Frontal cortex (tissue), 4 donors: ENCODE measurements at places on chromosomes 1 and 21. TPM values are rescaled to one million over a fixed set of nuclear protein-coding genes. Genes with fewer than 3 reads are reported as not detected.

DNA sequence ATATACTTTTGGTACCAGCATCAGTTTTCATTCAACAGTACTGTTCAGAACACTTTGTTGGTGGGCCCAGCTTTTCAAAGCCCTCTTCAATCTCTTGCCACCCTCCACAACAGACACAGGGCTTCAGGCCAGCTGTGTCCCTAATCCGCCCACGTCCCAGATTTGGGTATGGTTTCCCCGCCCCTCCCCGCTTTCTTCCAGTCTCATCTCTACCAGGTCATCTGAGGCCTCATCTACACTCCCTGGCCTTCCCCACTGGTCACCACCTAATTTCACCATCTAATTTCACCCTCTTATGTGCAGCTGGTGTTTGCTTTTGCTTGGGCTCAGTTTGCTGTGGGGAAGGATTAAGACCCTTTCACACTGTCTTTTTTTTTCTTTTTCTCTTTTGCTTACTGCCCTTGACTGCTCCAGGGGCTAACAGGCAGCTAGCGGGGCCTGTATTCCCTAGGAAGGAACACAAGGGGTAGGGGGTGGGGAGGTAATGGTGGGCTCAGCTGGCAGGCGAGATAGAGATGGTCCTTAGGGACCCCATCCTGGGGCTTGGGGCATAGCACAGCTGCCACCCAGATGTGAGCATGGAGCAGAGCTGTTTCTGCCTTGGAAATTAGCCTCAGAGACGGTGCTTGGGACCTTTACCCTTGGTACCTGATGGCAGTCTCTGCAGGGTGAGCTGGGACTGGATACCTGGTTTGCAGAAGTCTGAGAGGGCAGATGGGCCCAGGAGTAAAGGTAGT is 3.8 kb upstream of the EPB41 start:
- no peak for DNase-seq

DNA sequence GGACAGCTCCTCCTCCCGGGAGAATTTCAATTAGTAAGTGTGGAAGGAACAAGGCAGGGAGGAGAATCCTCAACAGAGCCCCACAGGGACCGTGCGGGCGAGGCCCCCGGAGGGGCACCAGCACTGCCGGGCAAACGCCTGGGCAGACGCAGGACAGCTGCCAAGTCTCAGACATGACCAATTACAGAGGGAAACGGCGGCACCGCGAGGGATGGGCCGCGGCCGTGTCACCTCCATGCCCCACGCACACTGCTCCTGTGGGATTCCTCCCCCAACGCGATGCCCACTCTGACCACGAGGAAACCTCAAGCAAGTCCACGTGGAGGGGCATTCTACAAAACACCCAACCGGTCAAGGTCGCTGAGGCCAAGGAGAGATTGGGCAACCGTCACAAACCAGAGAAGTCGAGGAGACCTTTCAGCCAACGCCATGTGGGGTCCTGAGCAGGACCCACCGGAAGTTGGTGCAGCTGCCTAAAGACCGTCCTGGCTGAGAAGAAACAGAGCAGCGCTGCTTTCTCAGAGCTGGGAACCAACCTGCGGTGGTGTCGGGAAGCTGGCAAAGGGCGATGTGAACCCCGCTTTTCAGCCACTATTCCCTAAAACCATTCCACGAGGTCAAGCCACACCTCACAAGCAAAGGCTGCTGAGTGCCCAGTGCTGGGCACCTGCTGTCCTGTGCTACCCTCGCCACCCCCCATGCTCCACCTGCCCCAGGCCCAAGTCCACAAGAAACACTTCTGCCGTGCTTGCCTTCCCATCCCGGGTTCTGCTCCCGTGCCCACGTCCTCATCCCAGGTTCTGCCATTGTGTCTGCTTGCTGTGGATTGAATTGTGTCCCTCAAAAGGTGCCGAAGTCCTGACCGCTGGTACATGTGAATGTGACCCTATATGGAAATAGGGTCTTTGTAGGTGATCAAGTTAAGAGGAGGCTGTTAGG is 1.4 kb upstream of the KRTAP10-4 start:
- no peak for DNase-seq

DNA sequence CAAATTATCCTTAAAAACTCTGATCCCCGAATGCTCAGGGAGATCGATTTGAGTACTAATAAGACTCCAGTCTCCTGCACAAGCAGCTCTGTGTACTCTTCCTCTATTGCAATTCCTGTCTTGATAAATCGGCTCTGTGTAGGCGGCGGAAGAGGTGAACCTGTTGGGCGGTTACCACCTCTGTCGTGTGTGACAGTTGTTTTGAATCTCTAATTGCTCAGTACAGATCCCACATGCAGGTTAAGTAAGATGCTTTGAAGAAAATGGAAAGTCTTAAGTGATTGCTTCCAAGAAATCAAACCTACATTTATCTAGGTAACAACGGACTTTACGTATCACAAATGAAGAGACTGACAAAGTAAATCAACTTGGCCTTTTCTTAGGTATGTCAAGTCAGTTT is 35.5 kb downstream of the COA6 start:
- no peak for DNase-seq

- DNase-seq = no peak
Measured at GRCh38 chr1:96945509-96946084, 224.0 kb downstream of the PTBP2 start.

- no peak for DNase-seq
Measured at GRCh38 chr1:51963592-51964308, 26.8 kb downstream of the RAB3B start.

DNA sequence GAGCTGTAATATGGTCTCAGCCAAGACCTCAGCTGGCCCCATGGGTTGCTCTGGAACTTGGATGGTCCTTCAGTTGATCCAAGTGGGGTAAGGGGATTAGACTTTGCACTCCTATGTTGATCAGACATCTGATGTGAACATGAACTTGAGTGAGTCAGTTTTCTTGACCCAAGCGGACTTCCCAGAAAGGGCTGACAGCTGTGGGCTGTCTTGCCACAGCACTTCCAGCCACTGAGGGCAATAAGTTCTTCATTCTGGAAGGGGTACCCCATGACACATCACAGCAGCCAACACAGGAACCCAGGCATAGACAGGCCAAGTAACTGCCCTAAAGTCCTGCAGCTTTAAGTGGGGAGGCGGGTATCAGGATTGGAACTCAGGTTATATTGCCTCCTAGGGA is 93.9 kb upstream of the USP24 start:
- no peak for DNase-seq

The C1orf174 gene
- 23.6 TPM for total RNA-seq

The NUP210L gene
- total RNA-seq = 0.41 TPM
